ENCODE measurements at places on chromosomes 16 and 17. TPM values are rescaled to one million over a fixed set of nuclear protein-coding genes. Genes with fewer than 3 reads are reported as not detected.

The MPP2 gene
- 0.58 TPM for total RNA-seq

The TMEM114 gene
- not detected for total RNA-seq

The MMP28 gene
- total RNA-seq, result 6.6 TPM

The KCNG4 gene
- not detected for total RNA-seq

The ARL5C gene
- not detected for total RNA-seq

The CASKIN1 gene
- total RNA-seq, result not detected

The SLC12A3 gene
- not detected for total RNA-seq

The GPR179 gene
- total RNA-seq, result not detected

The MYH10 gene
- 65.9 TPM for total RNA-seq

The IGF2BP1 gene
- 1.9 TPM for total RNA-seq

The MPV17L gene
- not detected for total RNA-seq

The SPATA2L gene
- 9.9 TPM for total RNA-seq

The CHD9NB gene
- 0.29 TPM for total RNA-seq

The CYBA gene
- total RNA-seq, result 321 TPM

The KRT33A gene
- total RNA-seq, result not detected

The KCNH6 gene
- not detected for total RNA-seq

The VASN gene
- 108 TPM for total RNA-seq

The TSNAXIP1 gene
- total RNA-seq, result under 0.01 TPM

The CDT1 gene
- 29.4 TPM for total RNA-seq

The TMC8 gene
- total RNA-seq, result not detected

The CDYL2 gene
- total RNA-seq, result 5.8 TPM

The HSPB9 gene
- total RNA-seq, result not detected

The HCRT gene
- not detected for total RNA-seq

The HEATR9 gene
- not detected for total RNA-seq

The MARCHF10 gene
- 3.7 TPM for total RNA-seq

The ZNF423 gene
- total RNA-seq, result 0.18 TPM

The SKAP1 gene
- total RNA-seq, result not detected

The CCDC92B gene
- not detected for total RNA-seq

The ZACN gene
- not detected for total RNA-seq

The CCL17 gene
- not detected for total RNA-seq

The SMIM36 gene
- total RNA-seq, result not detected

The SLC5A2 gene
- not detected for total RNA-seq
